ENCODE measurements at places on chromosomes 4 and X. TPM values are rescaled to one million over a fixed set of nuclear protein-coding genes. Genes with fewer than 3 reads are reported as not detected.

Gene PABPC4L
- 0.16 TPM for total RNA-seq

Gene TMPRSS11A
- total RNA-seq, result not detected

Gene PPID
- total RNA-seq, result 17.0 TPM

Gene USP26
- total RNA-seq, result not detected

Gene TMPRSS11B
- not detected for total RNA-seq

Gene TDO2
- total RNA-seq, result 1.3 TPM

Gene ALPK1
- total RNA-seq, result 52.8 TPM

Gene CENPVL3
- total RNA-seq, result not detected

Gene MAGEA10
- total RNA-seq, result not detected

Gene GJB1
- not detected for total RNA-seq

Gene RIBC1
- total RNA-seq, result 1.0 TPM

Gene NDST3
- 3.8 TPM for total RNA-seq

Gene SPANXN2
- total RNA-seq, result not detected

Gene TMEM271
- total RNA-seq, result not detected

Gene FRMPD4
- not detected for total RNA-seq

Gene NXF3
- 1.8 TPM for total RNA-seq

Gene SMIM10L2A
- 7.7 TPM for total RNA-seq

Gene FGF16
- not detected for total RNA-seq

Gene MAOA
- 10.2 TPM for total RNA-seq

Gene FMR1NB
- not detected for total RNA-seq

Gene NPY1R
- total RNA-seq, result 118 TPM

Gene SSX2B
- not detected for total RNA-seq

Gene PAQR3
- 7.9 TPM for total RNA-seq

Gene PPBP
- total RNA-seq, result 180 TPM

Gene COL25A1
- 0.46 TPM for total RNA-seq

Gene ZGRF1
- total RNA-seq, result 17.3 TPM

Gene FUNDC2
- total RNA-seq, result 37.3 TPM

Gene FLNA
- total RNA-seq, result 653 TPM

Gene CXCL9
- 5.5 TPM for total RNA-seq

Gene RPL34
- 1,041 TPM for total RNA-seq

Gene DIPK2B
- total RNA-seq, result 2.0 TPM

Gene MRFAP1
- 212 TPM for total RNA-seq

Gene GRID2
- total RNA-seq, result not detected

Gene AIFM1
- total RNA-seq, result 24.4 TPM

Gene DDX53
- not detected for total RNA-seq

Gene DDX60
- total RNA-seq, result 32.9 TPM

Gene NAP1L3
- total RNA-seq, result 3.5 TPM

Measured in spleen (tissue), 13 donors.